ENCODE measurements at places on chromosomes 5 and 9.

- no peak for DNase-seq
These were observed 92.2 kb downstream of the DOCK8 start for GRCh38 chr9:306907-307306.

- no peak for DNase-seq
These were observed 241.6 kb downstream of the SYK start for GRCh38 chr9:91043056-91043810.

DNA sequence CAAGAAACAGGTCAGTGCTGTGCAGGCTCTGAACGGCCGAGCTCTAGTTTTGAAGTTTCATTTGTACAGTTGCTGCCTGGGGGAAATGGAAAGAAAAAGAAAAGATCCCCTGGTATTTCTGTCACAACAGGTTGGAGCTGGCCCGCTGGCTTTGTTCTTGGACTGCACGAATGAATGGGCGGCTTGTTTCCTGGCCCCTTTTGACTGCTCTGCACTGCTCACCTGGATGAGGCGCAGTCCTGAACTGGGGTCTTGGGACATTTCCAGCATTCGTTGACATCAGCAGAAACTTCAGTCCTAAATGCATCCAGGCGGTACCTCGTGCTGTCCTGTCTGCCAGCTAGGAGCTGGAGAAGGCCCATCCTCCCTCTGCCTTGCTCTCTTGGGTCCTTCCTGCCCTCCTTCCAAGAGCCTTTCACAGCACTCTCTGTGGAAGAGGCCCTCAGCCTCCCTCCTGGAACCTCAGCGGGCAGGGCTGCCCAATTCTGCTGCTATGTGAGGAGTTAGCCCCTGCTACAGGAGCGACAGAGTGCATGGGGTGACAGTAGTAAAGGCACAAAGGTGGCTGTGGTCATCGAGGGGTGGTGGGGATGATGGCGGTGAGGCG, 189.2 kb downstream of the FSTL4 start:
- DNase-seq: no peak

GRCh38 chr5:54753034-54753433, 232.4 kb downstream of the ESM1 start:
- DNase-seq: peak; percentile 34

GRCh38 chr5:159660401-159660800, 255.9 kb upstream of the ADRA1B start:
- no peak for DNase-seq

DNA sequence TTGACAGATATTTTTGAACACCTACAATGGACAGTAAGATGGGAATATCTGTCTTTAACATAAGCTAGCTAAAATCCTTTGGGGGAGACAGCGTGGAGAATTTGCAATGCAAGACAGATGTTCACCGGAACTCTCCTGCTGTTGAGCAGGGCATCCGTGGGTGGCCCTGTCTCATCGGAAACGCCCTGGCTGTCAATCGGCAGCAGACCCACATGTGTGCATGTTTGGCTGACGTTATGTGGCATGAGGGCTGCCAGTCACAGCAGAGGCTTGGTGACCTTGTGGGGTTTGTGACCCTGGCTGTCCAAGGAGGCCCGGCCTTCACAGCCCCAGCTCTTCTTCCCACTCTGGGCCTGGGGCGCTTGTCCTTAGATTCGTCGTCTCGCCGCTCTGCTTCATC, 129.7 kb upstream of the OTULINL start:
- DNase-seq: no peak

- DNase-seq: no peak
These were observed 68.1 kb upstream of the ABL1 start for GRCh38 chr9:130766927-130767307.

DNA sequence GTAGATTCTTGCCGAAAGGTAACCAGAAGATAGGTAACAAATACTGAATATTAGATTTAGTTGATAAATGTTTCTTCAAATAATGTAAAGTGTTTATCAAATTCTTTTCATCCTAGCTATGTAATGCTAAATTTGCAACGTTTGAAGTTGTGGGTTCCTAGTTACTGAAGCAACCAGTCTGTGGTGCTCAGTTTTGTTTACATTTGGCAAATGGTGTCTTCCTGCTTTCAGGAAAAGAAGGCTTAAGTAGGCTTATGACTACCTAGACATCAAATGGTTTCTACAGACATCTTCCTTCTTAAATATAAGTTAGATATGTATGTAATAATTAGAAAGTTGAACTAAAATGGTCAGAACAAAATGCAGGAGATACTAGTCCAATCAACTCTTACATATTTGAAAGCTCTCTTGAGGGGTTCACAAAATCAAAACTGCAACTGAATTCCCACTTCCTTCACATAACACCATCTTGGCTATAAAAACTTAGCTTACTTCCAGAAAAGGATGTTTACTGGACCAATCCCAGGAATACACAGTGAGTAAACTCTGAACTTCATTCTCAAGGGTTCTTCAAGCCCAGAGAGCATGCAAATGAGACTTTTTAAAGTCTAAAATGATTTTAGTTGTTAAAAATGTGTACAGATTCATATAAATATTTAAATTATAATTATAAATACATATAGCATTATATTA, 125.7 kb upstream of the ITGA1 start:
- DNase-seq: peak; percentile 24

- no peak for DNase-seq
These were observed 48.8 kb upstream of the CDH10 start for GRCh38 chr5:24693609-24694008.

DNA sequence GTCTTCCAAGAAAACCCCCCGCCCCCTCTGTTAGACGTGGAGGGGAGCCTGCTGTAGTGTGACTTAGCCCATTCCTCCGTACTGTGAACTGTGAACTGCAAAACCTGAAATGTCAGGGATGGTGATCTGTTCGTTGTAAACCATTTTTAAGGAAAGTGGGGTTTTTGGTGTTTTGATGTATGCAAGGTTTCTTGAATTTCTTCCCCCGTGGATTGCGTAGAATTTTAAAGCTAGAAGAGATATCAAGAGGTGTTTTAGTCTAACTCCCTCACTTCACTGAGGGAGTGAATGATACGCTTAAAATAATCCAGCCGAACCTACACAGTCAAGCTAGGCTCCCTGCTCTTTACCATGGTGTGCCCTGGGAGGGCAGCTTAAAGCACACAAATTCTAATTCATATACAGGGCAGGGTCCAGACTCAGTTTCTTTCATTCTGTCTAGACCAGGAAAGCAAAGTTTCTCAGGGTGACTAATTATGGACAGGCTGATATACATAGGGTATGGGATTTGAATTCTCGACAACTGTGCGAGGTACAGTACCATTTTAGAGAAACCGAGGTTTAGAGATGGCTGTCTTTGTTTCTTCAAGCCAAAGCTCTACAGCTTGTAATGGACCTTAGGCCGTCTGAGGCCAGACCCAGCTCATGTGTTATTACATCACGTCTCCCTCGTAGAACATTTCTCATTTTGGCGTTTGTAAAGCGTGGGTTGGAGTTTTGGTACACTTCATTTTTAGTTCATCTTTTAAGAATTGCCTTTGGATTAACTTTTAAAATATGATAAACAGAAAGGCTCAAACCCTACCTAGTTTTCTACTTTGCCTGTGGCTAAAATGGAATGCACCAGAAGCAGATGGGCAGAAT, 2.7 kb downstream of the PTGER4 start:
- DNase-seq: no peak

DNA sequence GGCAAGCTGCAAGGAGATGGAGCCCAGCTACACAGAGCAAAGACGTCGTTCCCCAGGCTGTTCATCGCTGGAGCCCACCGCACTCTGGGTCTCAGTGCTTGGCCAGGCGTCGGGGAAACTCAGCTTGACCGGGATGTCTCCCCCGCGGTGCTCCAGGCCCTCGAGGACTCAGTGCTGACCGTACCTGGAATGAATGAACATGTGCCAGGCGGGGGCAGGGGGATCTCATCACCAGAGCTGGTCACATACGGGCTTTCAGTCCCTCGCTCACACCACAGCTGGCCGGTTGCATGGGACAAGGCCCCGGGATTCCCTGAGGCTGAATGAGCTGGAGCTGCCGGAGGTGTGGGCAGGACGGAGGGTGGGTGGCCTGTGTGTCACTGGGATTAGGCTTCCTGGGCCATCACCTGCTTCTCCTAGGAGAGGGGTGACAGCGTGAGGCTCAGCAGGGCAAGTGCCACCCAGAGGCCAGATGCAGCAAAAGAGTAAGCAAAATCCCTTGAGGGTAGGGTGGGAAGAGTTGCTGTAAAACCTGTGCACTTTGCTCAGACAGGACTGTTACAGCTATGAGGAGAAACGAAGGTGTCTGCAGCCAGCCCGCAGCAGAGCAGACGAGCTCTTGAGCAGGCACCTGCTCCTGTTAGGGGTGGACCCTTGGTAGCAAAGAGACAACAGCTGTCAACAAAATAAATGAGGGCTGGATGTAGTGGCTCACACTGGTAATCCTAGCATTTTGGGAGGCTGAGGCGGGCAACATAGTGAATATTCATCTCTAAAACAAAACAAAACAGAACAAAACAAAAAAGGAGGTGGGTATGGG, 70.7 kb upstream of the RAPGEF1 start:
- no peak for DNase-seq

DNA sequence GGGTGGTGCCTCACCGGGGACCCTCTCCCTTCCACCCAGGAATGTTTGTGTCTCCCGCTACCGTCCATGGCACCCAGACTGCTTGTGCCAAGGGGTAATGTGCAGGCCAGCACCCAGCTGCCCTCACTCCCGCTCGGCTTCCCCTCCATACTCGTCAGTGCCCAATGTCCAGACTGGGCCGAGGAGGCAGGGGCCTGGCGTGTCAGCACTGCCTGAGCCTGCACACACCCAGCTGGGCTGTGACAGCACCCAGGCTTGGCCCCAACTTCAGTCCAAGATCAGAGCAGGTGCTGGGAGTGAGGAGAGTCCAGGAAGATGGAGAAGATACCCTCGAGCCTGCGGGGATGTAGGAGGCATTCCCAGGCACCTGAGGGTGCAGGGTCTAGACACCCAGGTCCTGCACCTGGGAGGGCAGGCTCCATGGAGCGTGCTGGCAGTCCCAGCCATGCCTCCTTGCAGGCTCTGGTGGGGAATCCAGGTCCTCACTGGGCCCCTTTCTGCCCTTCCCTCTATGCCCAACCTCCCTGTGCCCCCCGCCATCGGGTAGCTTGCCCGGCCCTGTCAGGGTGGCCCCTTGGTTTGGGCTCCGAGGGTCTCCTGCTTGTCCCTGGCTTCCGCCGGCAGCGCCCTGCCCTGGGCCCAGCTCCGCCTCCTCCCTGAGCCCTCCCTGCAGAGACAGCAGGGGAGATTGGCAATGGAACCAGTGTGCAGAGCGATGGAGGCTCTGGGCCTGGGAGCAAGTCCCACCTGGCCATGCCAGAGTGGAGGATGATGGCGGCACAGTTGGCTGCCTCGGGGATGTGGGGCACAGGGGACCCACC, 250.8 kb upstream of the EDIL3 start:
- no peak for DNase-seq

DNA sequence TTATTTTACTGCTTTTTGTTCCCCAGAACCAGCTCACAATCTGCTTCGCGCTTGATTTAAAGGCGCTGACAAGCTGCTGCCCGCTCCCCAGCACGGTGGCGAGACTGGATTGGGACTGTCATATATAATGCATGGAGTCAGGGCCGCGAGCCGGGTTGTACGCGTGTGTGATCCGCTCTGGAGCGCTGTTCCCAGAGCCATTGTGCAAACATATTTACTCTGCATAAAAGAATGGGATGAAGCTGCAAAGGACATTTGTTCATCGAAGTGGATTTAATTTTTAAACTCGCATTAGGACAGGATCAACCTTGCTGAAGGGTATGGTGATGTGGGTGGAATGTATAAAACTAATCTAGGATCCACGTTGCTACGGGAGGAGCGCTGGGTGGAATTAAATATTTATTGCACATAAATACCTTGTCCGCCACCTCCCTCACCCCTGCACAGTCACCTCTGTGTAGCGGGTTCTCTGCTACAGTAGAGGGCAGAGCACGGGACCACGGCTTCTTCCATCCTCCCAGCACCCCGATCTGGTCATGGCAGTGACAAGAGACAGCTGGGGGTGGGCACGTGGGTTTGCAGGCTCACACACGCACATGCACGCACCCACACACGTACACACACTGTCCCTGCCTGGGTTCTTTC, 18.1 kb upstream of the FCN1 start:
- no peak for DNase-seq

DNA sequence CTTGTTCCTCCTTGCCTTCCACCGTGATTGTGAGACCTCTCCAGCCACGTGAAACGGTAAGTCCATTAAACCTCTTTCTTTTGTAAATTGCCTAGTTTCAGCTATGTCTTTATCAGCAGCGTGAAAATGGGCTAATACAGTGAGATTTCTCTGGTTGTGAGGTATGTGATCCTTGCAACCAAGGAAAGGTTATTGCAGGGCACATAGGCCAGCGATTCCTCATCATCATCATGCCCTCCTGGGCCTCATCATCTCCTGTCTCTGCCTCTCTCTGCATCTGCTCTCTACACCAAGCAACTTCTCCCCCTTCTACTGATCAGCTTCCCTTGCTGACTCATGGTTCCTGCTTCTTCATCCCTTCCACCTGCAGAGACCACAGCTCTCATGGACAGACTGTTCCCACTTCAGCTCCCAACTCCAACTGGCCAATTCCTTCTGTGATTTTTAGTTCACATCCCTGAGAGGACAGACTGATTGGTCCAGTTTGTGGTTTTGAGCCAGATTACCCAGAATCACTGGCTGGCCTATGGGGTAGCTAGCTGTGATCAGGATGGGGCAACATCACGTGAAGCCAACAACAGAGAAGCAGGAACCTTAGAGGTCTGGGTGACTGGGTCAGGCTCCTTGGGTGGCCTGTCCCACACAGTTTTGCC, 53.1 kb downstream of the LIX1 start:
- DNase-seq: peak; percentile 14

GRCh38 chr5:119329666-119330065, 26.2 kb upstream of the TNFAIP8 start:
- no peak for DNase-seq

DNA sequence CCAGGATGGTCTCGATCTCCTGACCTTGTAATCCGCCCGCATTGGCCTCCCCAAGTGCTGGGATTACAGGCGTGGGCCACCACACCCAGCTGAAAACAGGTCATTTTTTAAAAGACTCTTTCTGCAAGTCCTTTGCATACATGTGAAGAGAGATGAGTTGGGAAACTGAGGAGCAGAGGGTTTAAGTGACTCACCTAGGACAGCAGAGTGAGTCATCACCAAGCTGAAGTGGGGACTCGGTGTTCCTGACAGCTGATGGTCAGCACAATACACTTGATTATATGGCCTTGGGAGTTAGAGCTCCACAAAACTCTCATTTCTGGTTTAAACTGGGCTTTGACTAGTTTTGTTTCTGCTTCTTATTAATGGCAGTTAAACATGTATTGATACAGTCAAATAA, 38.1 kb upstream of the SSBP2 start:
- DNase-seq: no peak

DNA sequence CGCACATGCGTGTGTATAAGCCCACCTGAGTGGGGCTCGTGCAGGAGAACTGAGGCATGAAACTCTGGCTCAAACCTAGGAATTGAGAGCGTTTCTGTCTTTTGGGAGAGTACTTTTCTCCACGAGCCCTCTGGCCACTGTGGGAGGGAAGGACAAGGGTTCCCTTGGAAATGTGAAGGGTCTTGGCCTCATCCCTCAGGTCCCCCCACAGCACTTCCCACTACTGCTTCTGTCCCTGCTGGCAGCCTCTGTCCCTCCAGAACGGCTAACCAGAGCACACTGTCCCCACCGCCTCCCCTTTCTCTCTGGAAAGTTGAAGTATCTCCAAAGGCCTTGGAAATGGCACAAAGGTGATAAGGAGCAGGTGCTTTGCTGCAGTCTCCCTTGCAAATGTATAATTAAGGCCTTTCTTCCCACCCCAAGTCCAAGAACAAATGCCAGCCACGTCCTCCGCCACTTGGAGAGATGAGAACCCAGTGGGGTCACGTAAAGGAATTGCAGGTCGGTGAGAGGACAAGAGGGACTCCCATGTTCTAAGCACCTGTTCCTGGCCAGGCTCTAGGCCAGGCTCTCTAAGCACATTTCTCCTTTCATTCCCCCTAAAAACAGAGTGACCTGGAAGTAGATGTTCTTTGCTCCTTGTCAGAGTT, 107.9 kb upstream of the LMX1B start:
- DNase-seq: no peak
